Tibial artery (tissue), 4 donors: ENCODE measurements at places on chromosomes 3 and 15.
A peak's percentile ranks its signal among the peaks of the same experiment; 100 is the strongest.

DNA sequence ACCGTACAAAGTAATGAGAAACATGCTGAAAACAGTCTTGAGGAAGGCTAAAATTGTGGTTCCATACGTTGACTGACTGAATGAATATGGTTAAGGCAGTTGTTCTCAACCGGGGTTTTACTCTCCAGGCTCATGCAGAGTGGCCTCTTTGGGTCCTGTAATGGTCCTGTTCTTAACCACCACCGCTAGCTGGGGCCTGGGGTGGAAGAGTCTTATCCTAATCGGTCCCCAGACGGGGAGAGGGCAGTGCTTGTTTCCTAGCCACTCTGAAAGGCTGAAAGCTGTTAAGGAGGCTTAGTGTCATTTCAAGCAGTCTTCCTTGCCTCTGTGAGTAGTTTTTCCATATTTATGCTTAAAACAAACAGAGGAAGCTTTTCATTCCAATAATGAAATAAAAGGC lies 32.0 kb downstream of the SELENOT start:
- no peak for DNase-seq

GRCh38 chr3:147669077-147669476 lies 259.9 kb downstream of the ZIC1 start:
- DNase-seq, result no peak

GRCh38 chr3:194298331-194299227 lies 52.5 kb downstream of the CPN2 start:
- no peak for DNase-seq

DNA sequence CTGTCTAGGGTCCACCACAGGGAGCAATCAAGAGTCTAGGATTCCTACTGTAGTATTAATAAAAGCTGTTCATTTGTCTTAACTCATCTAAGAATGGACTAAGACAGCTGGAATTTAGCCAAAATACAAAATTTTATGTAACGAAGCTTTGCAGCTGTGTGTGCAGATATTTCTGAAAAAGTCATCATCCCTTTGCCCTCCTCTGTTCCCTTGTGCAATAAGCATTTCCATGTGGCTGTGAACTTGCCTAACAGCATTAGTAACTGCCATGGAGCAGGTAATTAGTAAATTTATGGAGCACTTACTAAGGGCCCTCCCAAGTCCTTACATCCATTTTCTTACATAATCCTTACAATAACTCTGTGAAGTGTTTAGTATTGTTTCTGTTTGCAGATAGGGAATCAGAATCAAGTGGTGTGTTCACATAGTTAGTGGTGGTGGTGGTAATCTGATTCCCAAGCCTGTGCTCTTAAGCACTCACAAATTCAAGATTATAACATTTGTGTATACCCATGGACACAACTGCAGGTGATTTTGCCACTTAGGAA lies 114.5 kb downstream of the RARB start:
- DNase-seq, result no peak

DNA sequence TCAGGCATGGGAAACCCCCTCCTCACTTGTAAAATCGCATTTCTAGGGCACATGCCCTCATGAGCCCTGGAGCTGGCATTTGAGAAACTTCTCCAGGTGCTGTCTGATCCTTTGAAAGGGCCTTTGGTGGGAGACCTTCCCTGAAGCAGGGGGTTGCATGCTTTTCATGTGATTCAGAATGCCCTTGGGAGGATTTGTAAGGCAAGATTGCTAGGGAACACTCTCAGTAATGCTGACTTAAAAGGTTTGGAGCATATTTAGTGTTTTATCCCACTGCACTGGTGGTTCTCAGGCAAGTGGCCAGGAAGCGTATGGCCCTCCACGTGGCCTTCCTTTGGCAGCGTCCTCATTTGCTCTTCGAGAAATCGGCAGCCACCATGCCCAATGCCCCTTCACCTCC lies 164.1 kb downstream of the ARRDC4 start:
- no peak for DNase-seq

DNA sequence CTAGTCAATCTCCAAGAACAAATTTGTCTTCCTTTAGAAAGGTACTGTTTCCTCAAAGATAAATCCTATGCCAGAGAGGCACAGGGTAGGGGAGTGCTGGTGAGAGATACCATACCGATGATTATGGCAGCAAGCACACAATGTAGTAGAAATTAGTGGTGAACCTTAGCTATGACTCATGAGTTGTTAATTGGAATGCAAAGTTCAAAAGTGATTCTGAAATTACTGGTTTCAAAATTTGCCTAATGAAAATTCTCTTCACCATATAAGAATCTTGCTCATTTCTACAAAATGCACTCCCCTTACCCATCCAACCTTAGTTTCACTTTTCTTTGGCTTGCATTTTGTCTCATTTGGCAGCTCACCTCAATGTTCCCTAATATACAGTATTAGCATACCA lies 139.5 kb upstream of the SLC2A2 start:
- DNase-seq, result no peak

GRCh38 chr3:47163169-47164006 lies 525 bp downstream of the SETD2 start:
- DNase-seq, result peak; percentile 70

DNA sequence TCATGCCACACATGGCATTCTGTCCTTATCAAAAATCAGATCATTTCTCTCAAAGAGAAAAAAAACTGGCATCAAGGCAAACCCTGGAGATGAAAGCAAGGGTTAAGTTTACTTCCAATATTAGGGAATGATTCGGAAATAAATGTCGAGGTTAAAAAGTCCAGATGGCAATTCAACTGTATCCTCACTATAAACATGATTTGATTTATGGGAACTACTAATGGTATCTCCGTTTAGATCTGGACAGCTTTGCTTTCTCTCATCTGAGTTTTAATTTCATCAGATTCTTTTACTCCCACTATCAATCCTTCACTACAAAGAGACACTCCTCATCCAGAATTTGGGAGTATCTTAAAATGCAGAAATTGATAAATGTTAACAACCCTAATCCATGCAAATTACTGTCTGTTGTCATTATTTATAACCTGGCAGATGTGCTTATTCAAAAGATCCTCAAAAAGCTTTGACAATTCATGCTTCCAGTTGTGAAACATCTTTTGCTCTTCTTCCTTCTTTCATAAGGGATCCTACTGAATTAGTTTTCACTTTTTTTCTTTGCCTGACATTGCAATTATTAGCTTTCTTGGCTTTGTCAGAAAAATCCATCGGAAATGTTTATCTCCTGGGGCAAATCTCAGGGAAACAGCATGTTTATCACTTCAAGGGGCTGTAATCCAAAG lies 903.2 kb downstream of the MCTP2 start:
- no peak for DNase-seq

- DNase-seq, result no peak
Observed at GRCh38 chr3:187822402-187822801, 77.1 kb upstream of the BCL6 start.

- DNase-seq, result no peak
Observed at GRCh38 chr3:46228260-46229242, 13.7 kb upstream of the CCR3 start.

- no peak for DNase-seq
Observed at GRCh38 chr3:13264468-13264795, 155.7 kb downstream of the NUP210 start.

GRCh38 chr3:97871801-97872524 lies 50.2 kb downstream of the CRYBG3 start:
- DNase-seq, result no peak

GRCh38 chr15:70093481-70094319 lies 4.0 kb downstream of the TLE3 start:
- DNase-seq, result peak; percentile 55

- DNase-seq, result no peak
Observed at GRCh38 chr3:187685948-187686347, 15.8 kb upstream of the SST start.

GRCh38 chr3:13009132-13009945 lies 63.9 kb downstream of the IQSEC1 start:
- peak; percentile 72 for DNase-seq

DNA sequence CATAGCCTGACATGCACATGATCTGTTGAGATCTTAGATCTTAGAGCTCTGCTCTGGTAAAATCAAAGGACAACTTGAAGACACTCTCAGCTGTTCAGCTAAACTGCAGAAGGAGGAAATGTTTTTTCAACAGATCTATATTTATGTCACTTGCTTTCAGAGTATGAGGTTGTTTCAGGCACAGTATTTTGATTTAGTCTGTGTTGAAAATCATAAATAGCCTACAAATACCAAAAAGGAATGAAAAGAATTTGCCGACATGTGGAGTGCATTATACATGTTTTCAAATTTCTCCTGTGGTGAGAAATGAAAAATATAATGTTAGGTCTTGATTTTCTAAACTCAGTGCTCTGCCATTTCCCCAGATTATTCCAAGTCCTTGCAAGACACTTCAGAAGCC lies 1118.4 kb downstream of the TBL1XR1 start:
- DNase-seq, result no peak

DNA sequence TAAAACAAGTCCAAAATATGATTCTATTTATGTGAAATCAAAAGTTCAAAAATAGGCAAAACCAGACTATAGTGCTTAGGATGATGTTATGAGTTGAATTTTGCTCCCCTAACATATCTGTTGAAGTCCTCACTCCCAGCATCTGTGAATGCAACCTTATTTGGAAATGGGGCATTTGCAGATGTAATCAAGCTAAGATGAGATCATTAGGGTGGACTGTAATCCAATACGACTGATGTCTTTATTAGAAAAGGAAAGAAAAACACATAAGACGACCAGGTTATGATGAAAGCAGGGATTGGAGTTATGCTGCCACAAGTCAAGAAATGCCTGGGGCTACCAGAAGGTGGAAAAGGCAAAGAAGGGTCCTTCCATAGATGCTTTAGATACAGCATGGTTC lies 110.5 kb upstream of the CCDC39 start:
- DNase-seq, result no peak

DNA sequence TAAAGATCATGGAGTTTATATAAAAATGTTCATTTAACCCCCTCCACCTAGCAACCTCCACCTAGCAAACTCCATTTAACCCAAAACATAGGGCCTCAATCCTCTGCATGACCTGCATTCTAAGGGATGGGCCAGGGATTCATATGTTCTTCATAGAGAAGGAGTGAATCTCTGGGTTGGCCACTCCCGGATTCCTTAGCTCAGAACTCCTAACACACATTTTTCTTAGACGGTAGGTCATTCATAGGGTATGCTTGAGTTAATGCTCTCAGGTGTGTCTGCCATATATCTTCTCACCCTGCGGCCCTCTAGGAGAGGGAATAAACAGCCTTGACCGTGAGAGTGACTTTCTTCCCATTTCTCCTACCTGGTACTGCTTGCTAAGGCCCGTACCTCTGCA lies 102.0 kb upstream of the IGSF10 start:
- DNase-seq, result no peak

- DNase-seq, result no peak
Observed at GRCh38 chr3:110944782-110945181, 126.8 kb upstream of the NECTIN3 start.

GRCh38 chr15:68027388-68027787 lies 26.7 kb upstream of the PIAS1 start:
- no peak for DNase-seq

- no peak for DNase-seq
Observed at GRCh38 chr15:71713191-71713809, 97.1 kb upstream of the NR2E3 start.

DNA sequence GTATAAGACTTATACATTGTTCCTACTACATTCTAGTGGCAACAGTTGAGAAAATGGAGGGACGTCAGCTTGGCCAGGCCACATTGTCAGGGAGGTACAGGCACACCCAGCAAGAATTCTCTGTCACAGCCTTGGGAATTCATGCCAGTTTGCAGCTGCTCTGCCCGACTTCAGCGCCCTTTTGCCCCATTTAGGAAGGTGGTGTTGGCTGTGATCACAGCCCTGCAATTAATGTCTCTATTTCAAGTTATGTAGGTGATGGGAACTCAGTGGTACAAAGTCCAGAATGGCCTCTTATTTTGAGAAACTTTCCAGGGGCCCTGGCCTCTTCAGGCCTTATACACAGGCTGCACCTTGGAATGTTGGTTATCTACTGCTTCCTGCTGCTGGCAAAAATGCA lies 26.7 kb downstream of the AMOTL2 start:
- no peak for DNase-seq

GRCh38 chr3:68986496-68987208 lies 26.8 kb downstream of the EOGT start:
- no peak for DNase-seq

GRCh38 chr3:52141751-52142150 lies 12.5 kb downstream of the POC1A start:
- no peak for DNase-seq

GRCh38 chr15:51077221-51078153 lies 17.2 kb downstream of the TNFAIP8L3 start:
- DNase-seq, result peak; percentile 89

DNA sequence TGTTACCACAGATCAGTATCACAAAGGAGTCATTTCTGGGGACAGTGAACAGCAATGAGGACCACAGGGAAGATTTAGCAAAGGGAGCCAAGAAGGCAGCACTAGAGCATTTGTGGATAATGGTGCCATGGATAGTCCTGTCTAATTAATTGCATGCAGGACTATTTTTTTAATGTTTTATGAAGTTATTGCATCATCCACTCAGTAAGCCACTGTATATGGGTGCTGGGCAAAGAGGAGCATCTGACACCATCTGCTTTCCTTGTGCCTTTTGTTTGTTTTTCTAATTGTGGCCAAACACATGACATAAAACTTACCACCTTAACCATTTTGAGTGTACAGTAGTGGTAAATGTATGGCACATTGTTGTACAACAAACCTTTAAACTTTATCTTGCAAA lies 301.1 kb upstream of the LRRFIP2 start:
- DNase-seq, result no peak

- no peak for DNase-seq
Observed at GRCh38 chr3:22471557-22471956, 720.5 kb upstream of the ZNF385D start.

DNA sequence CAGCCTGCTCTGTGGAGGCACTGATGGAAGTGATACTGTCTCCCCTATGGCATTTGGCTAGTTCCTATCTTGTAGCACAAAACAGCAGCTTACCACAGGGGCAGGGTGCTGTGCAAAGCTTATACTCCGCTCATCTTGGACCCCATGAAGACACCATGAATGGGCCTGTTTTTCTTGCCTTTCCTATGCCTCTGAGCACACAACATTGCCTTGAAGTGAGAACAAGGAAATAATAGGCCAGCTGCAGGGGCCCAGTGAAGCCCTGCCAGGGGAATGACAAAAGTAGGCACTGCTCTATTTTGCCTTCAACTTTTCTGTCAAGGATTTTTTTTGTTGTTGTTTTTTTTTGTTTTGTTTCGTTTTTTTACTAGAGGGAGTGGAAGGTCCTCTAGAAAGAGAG lies 110.3 kb downstream of the PDE8A start:
- DNase-seq, result no peak

GRCh38 chr3:136690599-136690998 lies 61.6 kb downstream of the STAG1 start:
- DNase-seq, result no peak

DNA sequence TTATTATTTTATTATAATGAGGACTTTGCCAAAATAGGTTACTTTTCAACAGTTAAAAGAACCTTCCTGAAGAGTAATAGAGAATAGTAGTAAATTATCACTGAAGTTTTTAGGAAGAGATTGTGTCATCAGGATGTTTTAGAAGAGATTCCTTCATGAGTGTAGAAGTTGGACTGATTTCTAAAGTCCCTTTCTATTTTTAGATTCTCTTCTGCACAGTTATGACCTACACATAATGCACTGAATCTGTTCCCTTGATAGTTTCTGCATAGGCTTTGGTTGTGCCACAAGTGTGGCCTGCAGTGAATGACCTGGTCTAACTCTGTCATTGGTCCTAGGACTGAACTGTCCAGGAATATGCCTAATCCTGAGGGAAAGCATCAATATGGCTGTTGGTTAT lies 23.9 kb downstream of the SLC35A5 start:
- no peak for DNase-seq

- no peak for DNase-seq
Observed at GRCh38 chr15:59315914-59316451, 56.7 kb downstream of the MYO1E start.

GRCh38 chr3:138492980-138493675 lies 58.7 kb downstream of the ESYT3 start:
- DNase-seq, result no peak
